Foreskin keratinocyte (primary cell): ENCODE measurements at places on chromosomes 3 and 15. TPM values are rescaled to one million over a fixed set of nuclear protein-coding genes. Genes with fewer than 3 reads are reported as not detected.

Gene TRH
- polyA plus RNA-seq, result not detected in 2 replicates

Gene CTNNB1
- 135 and 150 TPM in 2 replicates for polyA plus RNA-seq

Gene TLR9
- polyA plus RNA-seq, result not detected in 2 replicates

Gene MCTP2
- 2.7 TPM in 2 replicates for polyA plus RNA-seq

Gene ZIC1
- polyA plus RNA-seq, result not detected in 2 replicates

Gene TRPM1
- 0.03 TPM in 1 of 2 replicates, not detected in the other for polyA plus RNA-seq

Gene FETUB
- not detected in 2 replicates for polyA plus RNA-seq

Gene GOLGA6A
- polyA plus RNA-seq, result not detected in 2 replicates

Gene UCN2
- 18.9 and 26.5 TPM in 2 replicates for polyA plus RNA-seq

Gene MLF1
- polyA plus RNA-seq, result 11.4 and 11.6 TPM in 2 replicates

Gene NSUN3
- 1.6 and 2.0 TPM in 2 replicates for polyA plus RNA-seq

Gene MUSTN1
- 0.80 and 0.84 TPM in 2 replicates for polyA plus RNA-seq

Gene CCDC39
- polyA plus RNA-seq, result not detected in 2 replicates

Gene MINDY4B
- polyA plus RNA-seq, result not detected in 2 replicates

Gene RAB6B
- polyA plus RNA-seq, result 0.88 and 1.7 TPM in 2 replicates

Gene HESX1
- polyA plus RNA-seq, result 0.17 and 0.26 TPM in 2 replicates
